Stimulated activated CD4-positive, alpha-beta T cell treated with anti-CD3 and anti-CD28 coated beads, Interleukin-4, amount 100 ng/mL, for 4 hours (primary cell): ENCODE measurements at places on chromosomes 7 and 10.
A peak's percentile ranks its signal among the peaks of the same experiment; 100 is the strongest.

DNA sequence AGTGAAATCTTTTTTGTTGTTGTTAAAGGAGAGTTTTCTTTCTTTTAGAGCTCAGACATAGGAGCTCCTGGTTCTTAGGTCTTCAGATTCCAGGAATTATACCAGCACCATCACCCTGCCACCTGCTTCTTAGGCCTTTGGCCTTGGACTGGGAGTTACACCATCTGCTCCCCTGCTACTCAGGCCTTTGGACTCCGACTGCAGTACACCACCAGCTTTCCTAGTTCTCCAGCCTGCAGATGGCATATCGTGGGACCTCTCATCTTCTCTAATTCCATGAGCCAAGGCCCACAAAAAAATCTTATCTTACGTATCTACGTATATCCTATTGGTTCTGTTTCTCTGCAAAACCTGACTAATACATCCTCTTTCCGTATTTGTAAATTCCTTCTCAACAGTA lies 5.1 kb upstream of the TACC2 start:
- DNase-seq: no peak

DNA sequence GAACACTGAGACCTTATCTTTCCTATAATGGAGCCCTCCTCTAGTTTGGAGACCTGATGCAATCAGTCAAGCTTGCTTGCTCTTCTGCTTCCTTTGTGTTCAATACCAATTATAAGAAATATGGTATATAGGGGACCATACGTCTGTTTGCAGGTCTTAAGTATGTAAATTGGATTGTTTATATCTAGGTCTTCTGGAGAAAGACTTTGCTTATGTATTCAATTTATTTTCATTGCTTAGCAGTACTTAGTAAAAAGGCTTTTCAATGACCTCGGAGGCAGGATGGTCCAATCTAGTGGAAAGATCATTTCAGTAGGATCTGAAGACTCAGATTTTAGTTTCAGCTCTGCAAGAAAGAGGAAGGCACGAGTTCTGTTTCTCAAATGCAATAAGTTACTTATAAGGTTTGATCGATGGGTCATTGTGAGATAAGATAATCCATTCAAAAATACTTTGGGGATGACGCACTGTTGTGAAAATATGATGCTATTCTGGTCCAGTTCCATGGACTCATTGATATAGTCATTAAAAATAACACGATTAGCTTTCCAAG lies 571.6 kb downstream of the SH2D4B start:
- no peak for DNase-seq

- no peak for DNase-seq
Observed at GRCh38 chr10:57222129-57222528, 861.1 kb upstream of the ZWINT start.

DNA sequence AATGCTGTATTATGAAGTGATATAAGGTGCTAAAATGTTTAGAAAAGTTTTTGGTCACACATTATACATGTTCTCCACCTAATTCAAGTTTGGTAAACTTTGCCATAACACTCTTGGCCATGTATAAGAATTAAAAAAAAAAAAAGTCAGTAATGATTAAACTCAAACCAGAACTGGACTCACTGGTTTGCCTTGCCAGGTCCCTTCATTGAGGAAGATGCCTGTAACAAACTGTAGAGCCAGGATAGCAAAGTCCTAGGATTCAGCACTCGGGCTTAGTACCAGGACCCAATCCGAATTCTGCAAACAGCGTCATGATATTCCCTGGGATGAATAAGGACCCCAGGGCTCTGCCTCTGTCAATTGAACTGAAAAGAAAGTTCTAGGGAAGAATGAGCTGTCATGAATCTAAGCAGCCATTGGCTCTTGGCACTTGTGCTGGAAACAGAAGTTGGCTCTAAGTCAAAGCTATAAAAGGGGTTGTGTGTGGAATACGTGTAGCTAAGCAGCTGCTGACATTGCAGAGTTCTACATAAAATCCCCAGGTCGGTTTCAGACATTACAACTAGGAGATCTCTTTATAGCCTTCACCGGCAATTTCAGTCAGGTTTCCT lies 216.9 kb downstream of the C7orf25 start:
- DNase-seq: no peak

- DNase-seq: no peak
Observed at GRCh38 chr10:91077549-91078071, 142.9 kb upstream of the PCGF5 start.

GRCh38 chr7:133502498-133502897 lies 249.6 kb downstream of the EXOC4 start:
- DNase-seq: no peak

DNA sequence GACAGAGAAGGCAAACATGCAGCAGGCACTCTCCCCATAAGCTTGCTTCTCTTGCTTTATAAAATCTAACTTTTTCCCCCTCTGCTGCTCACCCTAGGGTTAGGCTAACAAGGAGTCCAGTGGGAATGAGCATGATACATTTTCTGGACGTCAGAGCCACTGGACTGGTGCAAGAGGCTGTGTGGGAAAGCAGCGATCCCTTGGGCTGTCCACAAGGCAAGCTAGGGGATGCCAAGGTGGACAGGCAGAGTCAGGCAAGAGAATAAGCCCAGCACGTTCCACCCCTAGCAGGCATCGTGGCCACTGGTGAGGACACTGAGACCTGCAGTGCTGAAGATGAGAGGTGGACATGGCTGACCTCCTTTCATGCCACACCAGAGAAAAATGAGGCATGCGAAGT lies 290.9 kb upstream of the ZMIZ1 start:
- no peak for DNase-seq

- no peak for DNase-seq
Observed at GRCh38 chr7:24630596-24630995, 57.3 kb downstream of the PALS2 start.

DNA sequence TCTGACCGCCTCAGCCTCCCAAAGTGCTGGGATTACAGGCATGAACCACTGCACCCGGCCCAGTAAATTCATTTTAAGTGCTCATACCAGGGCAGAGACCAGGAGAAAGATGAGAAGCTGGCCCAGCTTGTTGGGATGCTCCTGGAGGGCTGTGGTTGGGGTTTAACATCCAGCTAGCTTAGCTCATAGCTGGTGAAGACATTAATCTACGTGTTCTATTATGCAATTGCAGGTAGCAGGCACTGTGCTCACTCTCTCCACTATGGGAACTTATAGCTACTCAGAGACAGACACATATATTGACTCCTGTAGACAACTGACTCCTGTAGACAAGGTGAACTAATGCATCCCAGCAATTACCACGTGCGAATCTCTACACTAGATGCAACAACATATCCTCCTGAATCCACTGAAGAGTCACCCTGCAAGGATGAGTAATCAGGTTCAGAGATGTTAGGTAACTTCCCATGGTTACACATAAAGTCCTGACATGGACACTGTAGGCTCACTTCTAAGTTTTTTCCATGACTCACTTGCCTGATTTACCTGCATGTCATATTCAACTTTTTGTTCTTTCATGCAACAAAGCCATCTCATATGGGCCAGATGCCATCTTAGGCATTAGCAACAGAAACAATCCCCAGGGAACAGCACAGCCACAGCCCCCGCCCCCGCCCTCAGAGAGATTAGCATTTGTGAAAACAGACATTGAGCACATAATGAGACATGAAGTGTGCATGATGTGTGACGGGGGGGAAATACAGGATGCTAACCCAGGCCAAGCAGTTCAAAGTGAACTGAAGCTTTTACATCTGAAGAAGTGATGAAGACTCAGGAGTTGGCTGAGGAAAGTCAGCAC lies 37.2 kb downstream of the ERLIN1 start:
- peak; percentile 43 for DNase-seq

GRCh38 chr7:65509368-65510186 lies 135.9 kb downstream of the ZNF92 start:
- DNase-seq: peak; percentile 1

DNA sequence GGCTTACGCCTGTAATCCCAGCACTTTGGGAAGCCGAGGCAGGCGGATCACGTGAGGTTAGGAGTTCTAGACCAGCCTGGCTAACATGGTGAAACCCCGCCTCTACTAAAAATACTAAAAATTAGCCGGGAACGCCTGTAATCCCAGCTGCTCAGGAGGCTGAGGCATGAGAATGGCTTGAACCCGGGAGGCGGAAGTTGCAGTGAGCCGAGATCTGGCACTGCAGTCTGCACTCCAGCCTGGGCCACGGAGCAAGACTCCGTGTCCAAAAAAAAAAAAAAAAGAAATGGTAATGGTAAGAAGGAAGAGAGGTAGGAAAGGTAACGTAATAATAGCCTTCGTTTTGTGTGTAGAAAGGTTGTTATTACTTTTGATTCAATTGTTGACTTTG lies 1.2 kb downstream of the HSPA14 start:
- DNase-seq: no peak

GRCh38 chr10:49119746-49120145 lies 4.4 kb upstream of the VSTM4 start:
- no peak for DNase-seq

DNA sequence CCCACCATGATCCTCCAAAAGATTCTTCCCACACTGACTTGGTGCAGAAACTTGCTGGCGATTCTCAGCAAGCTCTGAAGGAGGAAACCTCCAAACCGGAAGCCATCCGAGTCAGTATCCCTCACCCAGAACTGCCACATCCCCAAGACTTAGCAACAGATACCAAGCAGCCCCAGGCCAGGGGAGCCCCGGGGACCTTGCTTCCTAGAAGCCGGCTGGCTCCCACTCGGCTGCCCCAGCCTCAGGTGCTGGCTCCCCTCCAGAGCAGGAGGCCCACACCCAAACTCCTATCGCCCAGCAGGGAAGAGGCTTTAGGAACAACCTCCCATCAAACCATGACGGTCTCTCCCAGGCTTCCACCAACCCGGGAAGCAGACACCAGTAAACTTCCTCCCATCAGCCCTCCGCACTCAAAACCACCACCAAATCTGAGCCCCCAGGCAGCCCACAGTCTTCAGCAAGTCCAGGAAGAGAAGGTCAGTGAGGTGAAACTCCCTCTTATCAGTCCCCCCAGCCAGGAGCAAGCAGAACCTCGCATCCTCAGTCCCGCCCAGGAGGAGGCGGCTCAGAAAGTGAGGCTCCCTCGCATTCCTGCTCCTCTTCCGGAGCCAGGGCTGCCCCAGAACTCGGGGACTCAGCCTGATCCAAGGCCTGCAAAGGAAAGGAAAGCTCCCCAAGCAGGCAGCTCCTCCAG lies 82.3 kb downstream of the LRGUK start:
- no peak for DNase-seq

DNA sequence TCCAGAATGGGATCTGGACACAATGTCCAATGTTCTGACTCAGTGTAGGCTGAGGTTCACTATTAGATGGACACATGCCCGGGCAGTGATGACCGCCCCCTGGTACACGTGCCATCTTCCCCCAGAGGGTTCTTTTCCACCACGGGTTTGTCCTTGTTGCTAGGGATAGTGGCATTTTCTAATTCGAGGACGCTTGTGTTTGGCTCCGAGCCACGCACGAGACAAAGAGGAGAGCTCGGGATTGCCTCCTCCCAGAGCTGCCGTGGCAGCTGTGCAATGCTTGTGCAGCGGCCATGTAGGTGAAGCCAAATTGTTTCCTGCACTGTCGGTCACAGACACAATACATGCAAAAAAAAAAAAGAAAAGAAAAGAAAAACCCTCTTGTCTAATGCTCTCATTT lies 207.5 kb downstream of the PAXIP1 start:
- no peak for DNase-seq

DNA sequence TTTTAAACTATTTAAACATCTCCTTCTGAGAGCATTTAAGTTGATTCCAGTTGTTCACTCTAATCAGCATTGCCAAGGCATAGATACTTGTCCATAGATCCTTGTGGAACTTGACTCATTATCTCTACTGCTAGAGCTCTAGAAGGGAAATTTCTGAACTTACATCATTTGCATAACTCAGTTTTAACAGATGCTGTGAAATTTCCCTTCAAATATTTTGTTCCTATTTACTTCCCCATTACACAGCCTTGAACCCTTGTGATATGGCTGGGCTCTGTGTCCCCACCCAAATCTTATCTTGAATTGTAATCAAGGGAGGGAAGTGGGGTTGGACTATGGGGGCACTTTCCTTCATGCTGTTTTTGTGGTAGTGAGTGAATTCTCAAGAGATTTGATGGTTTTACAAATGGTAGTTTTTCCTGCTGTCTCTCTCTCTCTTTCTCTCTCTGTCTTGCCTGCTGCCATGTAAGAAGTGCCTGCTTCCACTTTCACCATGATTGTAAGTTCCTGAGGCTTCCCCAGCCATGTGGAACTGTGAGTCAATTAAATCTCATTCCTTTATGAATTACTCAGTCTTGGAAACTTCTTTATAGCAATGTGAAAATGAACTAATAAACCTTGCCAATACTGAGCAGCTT lies 25.4 kb downstream of the INSIG1 start:
- no peak for DNase-seq

DNA sequence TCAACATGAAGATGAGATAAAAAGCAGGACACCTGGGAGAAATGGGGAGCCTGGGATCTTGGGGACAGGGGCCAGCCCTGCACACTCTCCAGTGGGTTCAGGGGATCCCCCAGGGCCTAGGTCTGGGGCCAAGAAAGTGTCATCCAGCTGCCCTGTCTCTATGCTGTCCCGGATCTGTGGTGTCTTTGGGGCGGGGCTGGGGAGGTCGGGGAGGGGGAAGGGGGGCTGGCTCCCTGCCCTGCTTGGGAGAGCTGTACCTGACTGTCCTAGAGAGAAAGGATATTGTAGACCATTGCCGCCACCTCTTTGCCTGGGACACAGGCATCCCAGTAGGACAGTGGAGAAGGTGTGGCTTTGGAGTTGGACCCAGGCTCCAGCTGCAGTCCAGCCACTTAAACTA lies 7.0 kb upstream of the SPACDR start:
- no peak for DNase-seq

GRCh38 chr10:130227883-130228282 lies 91.7 kb downstream of the GLRX3 start:
- DNase-seq: no peak
